Stimulated activated CD8-positive, alpha-beta memory T cell treated with anti-CD3 and anti-CD28 coated beads, Interleukin-7, amount 100 ng/mL, for 1 hour (primary cell): ENCODE measurements at places on chromosomes 3 and 15.

DNA sequence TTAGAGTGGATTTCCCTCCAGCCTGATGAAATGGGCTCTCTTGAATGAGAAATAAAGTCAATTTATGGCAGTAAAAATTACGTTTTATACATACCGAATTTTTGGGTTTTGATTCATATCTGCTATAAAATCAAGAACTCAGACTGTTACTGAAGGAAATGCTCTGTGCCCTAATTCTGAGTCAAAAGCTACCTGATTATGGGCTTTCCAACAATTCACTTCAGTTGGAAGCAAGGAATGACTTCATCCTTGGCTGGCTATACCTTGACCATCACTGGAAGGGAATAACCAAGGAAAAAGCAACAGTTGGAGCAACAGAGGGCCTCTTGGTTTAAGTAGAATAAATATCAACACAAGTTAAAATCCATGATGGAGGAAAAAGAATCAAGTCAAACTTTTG lies 88.6 kb downstream of the ZNF385D start:
- DNase-seq, result no peak

- no peak for DNase-seq
These were observed 274.4 kb downstream of the NFKBIZ start for GRCh38 chr3:102123590-102124190.

- DNase-seq, result no peak
These were observed 91.5 kb upstream of the C3orf80 start for GRCh38 chr3:160133757-160134156.

GRCh38 chr15:64461721-64462162 lies 1.4 kb downstream of the ZNF609 start:
- DNase-seq, result no peak

DNA sequence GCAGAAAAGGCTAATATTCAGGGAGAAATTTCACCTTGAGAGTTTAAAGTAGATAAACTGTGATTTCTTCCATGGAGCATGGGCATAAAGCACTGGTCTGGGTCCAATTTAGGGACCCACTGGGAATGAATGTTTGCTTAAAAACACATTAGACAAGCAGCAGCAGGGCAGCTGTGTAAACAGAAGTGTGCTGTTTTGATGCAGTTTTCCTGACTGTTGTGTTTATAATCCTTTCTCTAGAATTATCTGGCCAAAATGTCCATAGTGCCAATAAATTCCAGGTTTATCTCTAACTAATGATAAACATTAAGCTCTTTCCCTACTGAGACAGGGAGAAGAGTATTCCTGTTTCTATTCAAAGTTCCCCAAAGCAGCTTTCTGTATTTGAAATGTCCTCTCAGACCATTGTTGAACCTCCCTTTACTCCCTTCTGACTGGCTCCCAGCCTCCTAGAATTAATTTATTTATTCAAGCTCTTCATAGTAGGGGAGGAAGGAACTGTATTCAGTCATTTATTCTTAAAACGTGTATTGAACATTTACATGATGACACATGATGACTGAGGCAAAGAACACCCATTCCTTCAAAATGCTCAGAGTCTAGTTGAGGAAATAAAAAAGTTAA lies 7.0 kb upstream of the TM4SF18 start:
- no peak for DNase-seq

DNA sequence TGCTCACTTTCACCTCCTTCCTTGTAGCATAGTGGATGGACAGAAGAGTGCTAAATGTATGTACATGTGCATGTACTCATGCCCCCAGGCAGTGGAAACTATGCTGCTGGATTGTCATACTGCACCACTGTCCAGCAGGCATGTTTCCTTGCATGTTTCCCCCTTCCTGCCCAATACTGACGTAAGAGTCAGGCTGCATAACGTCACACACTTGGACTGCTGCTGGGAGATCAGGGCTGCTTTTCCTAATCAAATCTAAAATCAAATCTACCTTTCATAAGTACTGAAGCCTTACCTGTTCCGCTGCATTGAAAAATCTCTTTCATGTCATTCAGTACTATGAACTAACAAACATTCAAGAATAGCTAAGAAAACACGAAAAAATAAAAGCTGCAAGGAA lies 67.9 kb upstream of the ROBO1 start:
- no peak for DNase-seq

DNA sequence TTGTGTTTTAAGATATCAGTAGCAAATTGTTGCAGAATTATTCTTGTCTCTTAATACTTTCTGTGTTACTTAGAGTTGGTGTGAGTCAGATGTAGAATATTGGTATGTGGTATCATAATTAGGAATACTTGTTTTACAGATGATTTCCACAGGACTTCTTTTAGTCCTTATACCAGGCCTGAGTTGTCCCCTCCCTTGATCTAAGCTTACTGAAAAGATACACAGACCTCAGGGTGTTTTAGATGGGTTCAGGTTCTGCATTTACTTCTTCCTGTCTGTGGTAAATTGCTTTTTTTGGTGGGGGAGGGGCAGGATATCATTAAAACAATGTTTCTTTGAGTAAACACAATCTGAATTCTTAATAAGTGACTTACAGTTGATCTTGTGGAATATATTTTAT lies 14.2 kb downstream of the DZIP3 start:
- DNase-seq, result no peak

- no peak for DNase-seq
These were observed 4.1 kb downstream of the SPATA12 start for GRCh38 chr3:57064572-57064971.

DNA sequence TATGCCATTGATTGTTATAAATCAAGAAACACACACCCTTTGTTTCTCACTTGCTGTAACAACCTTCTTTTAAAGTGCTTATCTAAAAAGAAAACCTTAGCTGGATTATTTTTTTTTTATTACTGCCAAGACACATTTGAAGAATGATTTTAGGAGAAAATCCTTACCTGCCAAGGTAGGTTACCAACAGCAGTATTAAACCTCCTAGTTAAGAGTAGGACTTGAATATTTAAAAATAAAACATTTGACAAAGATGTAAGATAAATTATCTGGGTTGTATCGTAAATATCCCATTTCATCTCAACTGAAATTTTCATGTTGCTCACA lies 192.1 kb downstream of the PDZRN3 start:
- DNase-seq, result no peak

DNA sequence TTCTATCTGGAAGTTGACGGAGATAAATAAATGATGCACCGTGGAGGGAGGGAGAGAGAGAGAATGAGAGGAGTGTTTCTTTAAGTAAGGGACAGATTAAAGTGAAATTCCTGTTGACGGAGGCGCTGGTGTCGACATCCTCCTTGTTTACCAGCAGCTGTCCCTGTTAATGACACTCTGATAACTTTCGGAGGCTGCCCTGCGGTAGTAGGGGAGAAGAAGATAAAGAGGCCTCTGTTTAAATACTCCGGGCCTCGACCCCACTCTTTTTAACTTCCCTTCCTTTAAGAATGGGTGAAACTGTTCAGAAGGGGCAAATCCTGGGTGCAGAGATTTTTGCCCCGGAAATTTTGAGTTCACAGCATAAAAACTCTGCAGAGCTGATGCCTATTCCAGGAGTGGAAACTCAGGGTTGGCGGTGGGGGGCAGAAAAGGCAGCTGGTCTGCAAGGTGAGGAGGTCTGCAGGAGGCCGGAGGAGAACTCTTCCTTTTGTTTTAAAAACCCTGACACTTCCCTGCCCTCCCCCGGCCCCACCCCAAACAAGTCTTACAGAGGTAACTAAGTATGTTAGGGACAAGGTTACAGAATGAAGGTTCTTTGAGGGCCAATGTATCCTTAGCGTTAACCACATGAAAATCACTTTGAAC lies 276.6 kb upstream of the NR2F2 start:
- no peak for DNase-seq

- DNase-seq, result no peak
These were observed 61.5 kb upstream of the FILIP1L start for GRCh38 chr3:100175637-100176280.

DNA sequence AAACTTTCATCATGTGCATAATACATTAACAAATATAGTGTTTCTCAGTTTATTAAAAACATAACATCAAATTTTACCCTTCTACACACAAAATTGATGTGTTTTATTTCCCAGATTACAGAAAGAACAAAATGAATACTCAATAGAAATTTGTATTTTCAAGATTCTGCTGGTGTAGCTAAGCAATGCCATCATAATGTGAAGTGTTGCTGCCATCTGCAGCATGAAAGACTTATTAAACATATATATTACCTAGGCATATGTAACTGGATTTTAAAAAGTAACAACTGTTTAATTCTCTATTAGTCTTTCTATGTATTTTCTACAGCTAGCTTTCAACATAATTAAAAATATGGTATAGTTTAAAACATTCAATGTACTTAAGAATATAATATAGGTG lies 27.5 kb downstream of the PLSCR5 start:
- DNase-seq, result no peak

DNA sequence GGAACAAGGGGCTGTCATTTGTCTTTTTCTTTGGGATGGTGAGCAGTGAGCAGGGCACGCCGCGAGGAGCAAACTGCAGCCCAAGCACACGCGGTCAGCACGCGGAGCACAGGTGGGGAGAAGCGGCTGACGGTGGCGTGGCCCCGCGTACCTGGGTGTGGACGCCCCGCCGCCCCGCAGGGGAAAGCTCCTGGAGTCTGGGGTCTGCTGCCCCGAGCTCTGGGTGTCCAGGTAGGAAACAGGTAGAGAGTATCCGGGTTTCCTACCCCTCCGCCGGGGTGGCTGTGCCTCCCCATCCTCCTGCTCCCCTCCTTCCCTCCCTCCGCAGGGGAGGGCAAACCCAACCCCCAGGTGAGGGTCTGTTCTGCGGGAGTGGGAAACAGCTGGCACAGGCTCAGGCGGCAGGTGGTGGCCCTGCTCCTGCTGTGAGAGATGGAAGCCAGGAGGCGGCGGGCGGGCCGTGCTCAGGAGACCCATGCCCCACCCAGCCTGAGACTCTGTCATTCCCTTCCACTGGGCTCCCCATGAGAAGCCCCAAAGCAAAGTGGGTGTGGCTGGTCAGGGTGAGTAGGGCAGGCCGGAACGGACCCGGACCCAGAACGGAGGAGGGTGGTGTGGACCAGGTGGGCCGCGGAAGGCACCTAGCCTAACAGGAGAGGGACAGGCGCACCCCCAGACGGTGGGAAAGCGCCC lies 56.9 kb upstream of the CGNL1 start:
- no peak for DNase-seq

GRCh38 chr3:183312433-183312832 lies 59.4 kb downstream of the B3GNT5 start:
- DNase-seq, result no peak

GRCh38 chr3:14853271-14853951 lies 34.6 kb downstream of the FGD5 start:
- no peak for DNase-seq

- no peak for DNase-seq
These were observed 226.9 kb downstream of the TPRG1 start for GRCh38 chr3:189398656-189399055.

DNA sequence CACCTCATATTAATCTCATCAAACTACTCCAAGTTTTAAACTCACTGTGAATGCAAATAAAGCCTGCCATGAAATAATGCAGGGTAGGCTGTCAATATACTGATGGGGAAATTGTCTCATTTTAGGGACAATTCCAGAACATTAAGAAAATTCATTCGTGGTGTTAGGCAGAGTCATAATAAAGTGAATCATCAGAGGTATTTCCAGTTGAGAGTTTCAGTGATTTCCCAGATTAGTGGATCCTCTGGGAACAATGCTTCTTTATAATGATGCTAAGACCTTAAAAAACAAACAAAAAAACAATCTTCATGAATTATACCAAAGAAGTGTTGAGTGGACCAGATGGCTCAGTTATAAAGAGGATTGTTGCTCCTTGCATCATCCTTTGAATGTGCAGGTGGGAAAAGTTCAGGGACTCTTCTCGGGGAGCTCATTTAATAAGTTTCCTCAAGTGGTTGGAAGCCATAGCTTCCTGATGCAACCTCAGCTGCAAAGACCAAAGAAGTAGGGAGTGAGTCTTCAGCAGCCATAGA lies 360.9 kb upstream of the TRIM42 start:
- DNase-seq, result no peak

GRCh38 chr15:100250176-100250800 lies 91.5 kb downstream of the ADAMTS17 start:
- no peak for DNase-seq

DNA sequence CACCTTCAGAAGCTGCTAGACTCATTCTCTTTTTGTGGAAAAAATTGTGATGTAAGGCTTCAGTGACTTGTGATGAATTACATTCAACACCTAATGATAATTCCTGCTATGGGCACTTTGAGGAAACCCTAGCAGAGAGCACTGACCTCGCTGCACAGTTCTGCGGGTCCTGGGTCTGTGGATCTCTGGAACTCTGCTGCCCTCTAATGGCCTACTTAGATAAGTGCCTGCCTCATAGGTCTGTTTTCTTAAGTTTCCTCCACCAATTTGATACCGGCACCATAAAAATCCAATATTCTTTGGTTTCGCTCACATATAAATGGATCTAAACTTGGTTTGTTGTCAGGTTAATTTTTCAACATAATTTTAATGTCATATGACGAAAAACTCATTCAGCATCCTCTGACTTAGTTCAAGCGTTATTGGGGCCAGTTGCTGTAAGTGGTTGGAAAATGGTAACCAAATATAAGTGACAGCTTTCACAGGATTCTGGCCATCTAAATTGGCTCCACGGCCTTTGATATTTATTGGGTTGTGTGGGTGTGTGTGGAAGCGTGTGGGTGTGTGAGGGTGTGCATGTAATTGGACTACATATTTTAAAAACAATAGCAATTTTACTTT lies 10.4 kb downstream of the SLITRK3 start:
- DNase-seq, result no peak

- DNase-seq, result no peak
These were observed 111.8 kb upstream of the PROK2 start for GRCh38 chr3:71896751-71897150.

- DNase-seq, result no peak
These were observed 597 bp upstream of the CAMK1 start for GRCh38 chr3:9770276-9770812.

- no peak for DNase-seq
These were observed 26.1 kb downstream of the SHF start for GRCh38 chr15:45161666-45162065.

GRCh38 chr15:28023933-28024888 lies 74.9 kb downstream of the OCA2 start:
- no peak for DNase-seq

GRCh38 chr3:59386165-59386564 lies 336.3 kb upstream of the CFAP20DC start:
- DNase-seq, result no peak

- no peak for DNase-seq
These were observed 13.9 kb downstream of the CHST13 start for GRCh38 chr3:126537730-126538281.

GRCh38 chr15:98174841-98175240 lies 214.3 kb downstream of the ARRDC4 start:
- DNase-seq, result no peak

DNA sequence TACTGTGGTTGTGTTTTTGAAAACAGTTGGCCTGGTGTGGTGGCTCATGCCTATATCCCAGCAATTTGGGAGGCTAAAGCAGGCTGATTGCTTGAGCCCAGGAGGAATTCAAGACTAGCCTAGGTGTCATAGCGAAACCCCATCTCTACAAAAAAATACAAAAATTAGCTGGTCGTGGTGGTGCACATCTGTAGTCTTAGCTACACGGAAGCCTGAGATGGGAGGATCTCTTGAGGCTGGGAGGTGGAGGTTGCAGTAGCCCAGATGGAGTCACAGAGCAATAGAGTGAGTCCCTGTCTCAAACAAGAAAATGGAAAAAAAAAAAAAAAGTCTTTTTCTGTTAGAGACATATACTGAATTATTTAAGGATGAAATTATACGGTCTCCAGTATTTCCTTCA lies 14.7 kb upstream of the LRRFIP2 start:
- DNase-seq, result no peak
